ENCODE measurements at places on chromosomes 6 and 20.

DNA sequence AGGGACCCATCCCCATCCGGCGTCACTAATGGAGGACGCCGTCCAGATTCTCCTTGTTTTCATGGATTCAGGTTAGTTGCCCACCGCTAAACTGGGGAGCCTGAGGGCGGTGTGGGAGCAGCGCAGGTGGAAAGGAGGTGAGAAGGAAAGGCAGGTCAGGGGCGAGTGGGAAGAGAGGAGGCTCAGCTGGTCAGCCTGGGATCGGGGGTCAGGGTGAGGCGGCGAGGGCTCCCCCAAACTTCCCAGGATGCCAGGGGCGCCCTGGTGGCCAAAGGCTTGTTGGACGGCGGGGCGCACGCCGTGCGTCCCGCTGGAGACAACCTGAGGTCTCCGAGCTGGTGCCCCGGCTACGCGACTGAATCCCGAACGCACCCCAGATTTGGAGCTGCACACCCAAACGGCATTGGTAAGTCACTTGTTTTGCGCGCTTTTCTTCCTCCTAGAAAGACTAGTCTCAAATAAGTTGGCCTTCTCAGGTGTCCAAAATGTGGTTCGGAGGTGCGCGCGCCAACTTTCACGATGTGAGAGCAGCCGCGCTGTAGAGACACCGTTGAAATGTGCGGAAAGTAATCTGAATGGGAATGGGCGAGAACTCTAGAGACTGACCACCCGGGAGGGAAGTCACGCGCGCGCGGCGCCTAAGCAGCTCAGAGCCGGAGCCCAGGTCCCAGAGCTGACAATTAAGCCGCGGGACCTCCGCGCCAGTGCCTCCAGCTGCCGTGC is 9.7 kb downstream of the GNAS-AS1 start:
- DNase-seq = no peak

- no peak for DNase-seq
Observed at GRCh38 chr6:4582506-4583417, 193.4 kb upstream of the CDYL start.

DNA sequence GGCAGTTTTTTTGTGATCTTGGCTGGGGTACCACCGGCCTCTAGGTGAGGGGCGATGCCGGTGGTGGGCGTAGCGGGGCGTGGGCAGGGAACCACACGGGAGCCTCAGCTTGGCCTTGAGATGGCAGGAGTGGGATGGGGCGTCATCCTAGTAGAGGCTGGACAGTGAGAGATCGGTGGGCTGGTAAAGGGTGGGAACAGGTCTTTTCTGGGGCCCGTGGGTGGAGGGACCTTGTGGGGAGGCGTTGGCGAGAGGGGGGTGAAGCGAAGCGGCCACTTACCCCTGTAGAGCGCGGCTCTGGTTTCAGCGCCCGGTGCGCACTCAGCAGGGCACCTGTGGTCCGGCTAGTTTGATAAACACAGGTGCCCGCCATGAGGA is 12.0 kb downstream of the ITPR3 start:
- DNase-seq = no peak

GRCh38 chr6:137399881-137400443 is 94.2 kb downstream of the OLIG3 start:
- no peak for DNase-seq

- DNase-seq = no peak
Observed at GRCh38 chr20:14830466-14830865, 493.1 kb upstream of the FLRT3 start.

- no peak for DNase-seq
Observed at GRCh38 chr6:129280749-129281148, 397.8 kb downstream of the LAMA2 start.

- no peak for DNase-seq
Observed at GRCh38 chr6:105994591-105995390, 91.3 kb upstream of the PRDM1 start.

GRCh38 chr6:36914227-36914794 is 28.6 kb downstream of the C6orf89 start:
- no peak for DNase-seq
